Stimulated activated CD4-positive, alpha-beta T cell treated with anti-CD3 and anti-CD28 coated beads, Interleukin-1b, Interleukin-23, amount 100 ng/mL, for 24 hours (primary cell): ENCODE measurements at places on chromosomes 1 and 21.

GRCh38 chr1:1137256-1138045, 21.6 kb upstream of the C1orf159 start:
- DNase-seq, result no peak

DNA sequence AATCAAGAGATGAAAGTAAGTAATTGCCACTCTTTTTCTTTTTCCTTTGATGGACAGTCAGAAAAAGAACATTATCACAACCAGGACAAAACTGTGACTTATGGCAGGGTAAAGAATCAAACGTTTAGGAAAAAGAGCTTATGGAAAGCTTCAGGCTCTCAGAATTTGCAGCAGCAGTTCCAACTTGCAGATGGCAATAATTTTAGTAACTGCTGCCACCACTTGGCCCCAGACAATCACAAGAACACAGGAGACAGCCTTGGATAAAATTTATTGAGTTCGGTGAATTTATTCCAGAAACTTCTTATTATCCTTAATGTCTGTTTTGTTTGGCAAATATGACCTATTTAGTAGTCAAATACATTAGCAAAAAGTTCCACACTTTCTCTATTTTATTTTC, 804.4 kb downstream of the BRINP3 start:
- no peak for DNase-seq

GRCh38 chr1:30404341-30404740, 319.0 kb downstream of the MATN1 start:
- DNase-seq, result no peak

- DNase-seq, result no peak
These were observed 14.1 kb upstream of the PADI4 start for GRCh38 chr1:17293681-17294425.
